Left cardiac atrium (tissue), 4 donors: ENCODE measurements at places on chromosomes 4 and X. TPM values are rescaled to one million over a fixed set of nuclear protein-coding genes. Genes with fewer than 3 reads are reported as not detected.

GRCh38 chr4:150890246-150890645, 124.8 kb downstream of the LRBA start:
- no peak for DNase-seq

- no peak for DNase-seq
Measured at GRCh38 chr4:181559637-181560036, 683.6 kb upstream of the TENM3 start.

- no peak for DNase-seq
Measured at GRCh38 chr4:100849319-100849718, 331.5 kb upstream of the EMCN start.

DNA sequence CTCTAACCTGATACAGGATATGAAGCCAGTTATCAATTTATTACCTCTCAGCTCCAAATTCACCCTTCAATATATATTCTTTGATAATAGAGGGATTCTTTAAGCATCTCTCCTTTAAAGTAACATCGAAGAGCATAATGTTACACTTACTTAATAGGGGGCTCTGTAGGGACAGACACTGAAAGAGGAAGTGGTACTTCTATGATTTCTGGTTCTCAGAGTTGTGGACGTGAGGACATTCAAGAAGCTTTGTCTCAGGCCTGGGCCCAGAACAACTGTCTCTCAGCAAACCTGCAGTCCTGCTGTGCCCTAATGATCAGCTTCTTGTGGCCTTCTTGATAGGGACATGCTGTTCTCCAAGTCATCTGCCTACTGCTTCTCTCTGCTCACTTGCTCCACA, 4.2 kb upstream of the ZXDB start:
- no peak for DNase-seq

- no peak for DNase-seq
Measured at GRCh38 chr4:101851672-101852071, 61.1 kb downstream of the BANK1 start.

TRIM75 gene
- total RNA-seq, result not detected

PAGE1 gene
- total RNA-seq, result not detected
